ENCODE measurements at places on chromosomes 2 and 18.

DNA sequence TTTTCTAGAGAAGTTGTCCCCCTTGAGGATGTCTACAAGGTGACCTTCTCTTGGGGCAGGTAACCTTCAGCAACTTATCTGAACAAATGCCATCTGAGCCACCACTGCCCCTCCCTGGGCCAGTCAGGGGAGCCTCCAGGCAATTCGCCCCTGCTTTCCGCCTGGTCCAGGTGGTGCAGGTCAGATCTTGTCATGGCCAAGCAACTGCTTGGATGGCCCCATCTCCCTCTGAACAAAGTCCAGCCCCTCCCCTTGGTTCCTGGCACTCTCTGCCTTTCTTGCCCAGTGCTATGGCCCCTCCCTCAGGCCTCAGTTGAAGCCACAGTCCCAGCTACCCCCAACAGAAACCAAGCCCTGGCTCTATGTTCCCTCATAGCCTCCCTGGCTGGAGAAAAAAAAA is 138.7 kb downstream of the ALPK2 start:
- DNase-seq: no peak

DNA sequence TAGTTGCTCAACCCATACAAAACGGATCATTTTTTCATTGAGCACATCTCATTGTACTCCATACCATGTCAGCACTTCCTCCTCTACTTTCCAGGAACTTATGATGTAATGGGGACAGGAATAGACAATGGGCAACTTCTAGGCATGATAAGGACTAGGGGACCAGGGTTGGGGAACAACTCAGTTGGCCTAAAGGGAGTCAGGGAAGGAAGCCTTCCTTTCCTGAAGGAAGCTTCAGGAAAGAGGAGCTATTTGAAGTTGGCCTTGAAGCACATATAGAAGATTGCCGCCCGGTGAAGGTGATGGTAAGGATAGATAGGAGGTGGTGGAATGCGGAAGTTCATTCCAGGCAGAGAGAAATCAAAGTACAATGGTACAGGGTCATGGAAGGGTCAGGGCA is 283.9 kb downstream of the SLC8A1 start:
- no peak for DNase-seq

GRCh38 chr2:46461709-46462171 is 17.6 kb upstream of the TMEM247 start:
- DNase-seq: no peak

- no peak for DNase-seq
Measured at GRCh38 chr2:148802448-148803220, 72.4 kb upstream of the KIF5C start.

DNA sequence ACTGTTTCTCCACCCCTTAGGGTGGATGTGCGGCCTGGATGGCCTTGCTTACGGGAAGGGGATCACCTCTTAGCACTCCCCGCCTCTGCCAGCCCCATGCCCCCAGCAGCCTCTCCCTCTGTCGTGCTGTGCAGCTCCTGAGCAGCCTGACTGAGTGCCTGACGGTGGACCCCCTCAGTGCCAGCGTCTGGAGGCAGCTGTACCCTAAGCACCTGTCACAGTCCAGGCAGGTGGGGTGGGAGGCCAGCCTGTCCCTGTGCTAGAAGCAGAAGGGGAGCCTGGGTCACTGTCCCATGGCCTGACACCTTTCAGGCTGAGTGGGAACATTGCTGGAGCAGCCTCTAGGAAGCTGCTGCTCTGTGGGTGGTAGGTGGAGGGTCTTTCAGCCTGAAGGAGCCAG is 5.2 kb downstream of the TMEM214 start:
- DNase-seq: no peak

GRCh38 chr18:13660510-13660909 is 65.8 kb downstream of the FAM210A start:
- DNase-seq: no peak
